ENCODE measurements at places on chromosomes 12 and 14.
A peak's percentile ranks its signal among the peaks of the same experiment; 100 is the strongest.

DNA sequence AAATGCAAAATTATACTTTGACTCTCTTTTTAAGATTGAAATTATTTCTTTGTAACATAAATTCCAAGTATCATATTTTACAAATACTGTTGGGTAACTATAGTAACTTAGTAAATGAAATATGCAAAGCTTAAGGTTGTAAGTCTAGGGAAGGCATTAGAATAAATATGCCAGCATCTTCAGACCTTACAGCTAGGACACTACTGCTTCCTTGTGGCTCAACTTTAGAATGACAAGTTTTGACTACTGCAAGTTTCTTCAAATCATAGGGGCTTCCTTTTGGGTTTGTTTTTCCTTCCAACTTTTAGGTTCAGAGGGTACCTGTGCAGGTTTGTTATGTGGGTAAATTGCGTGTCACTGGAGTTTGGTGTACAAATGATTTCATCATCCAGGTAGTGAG is 17.7 kb upstream of the ANP32D start:
- DNase-seq: peak; percentile 45

DNA sequence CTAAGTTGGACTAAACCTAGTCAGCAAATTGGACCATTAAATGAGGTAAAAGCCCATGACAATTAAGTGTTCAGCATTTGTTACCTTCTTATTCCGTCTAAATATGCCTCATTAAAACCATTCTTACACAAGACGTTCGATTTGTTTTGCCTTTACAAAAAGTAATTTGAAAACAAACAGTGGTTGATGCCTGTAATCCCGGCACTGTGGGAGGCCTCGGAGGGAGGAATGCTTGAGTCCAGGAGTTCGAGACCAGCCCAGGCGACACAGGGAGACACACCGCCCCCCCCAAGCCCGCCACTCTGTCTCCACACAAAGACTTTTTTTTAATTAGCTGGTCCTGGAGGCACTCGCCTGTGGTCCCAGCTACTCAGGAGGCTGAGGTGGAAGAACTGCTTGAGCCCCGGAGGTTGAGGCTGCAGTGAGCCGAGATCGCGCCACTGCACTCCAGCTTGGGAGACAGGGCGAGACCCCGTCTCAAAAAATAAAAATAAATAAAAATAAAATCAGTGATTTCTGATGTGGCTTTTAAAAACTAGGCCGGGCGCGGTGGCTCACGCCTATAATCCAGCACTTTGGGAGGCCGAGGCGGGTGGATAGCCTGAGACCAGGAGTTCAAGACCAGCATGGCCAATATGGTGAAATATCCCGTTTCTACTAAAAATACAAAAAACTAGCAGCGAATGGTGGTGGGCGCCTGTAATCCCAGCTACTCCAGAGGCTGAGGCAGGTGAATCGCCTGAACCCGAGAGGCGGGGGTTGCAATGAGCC is 856 bp upstream of the EIF4B start:
- peak; percentile 20 for DNase-seq

GRCh38 chr12:42631513-42631912 is 42.0 kb upstream of the PRICKLE1 start:
- no peak for DNase-seq

DNA sequence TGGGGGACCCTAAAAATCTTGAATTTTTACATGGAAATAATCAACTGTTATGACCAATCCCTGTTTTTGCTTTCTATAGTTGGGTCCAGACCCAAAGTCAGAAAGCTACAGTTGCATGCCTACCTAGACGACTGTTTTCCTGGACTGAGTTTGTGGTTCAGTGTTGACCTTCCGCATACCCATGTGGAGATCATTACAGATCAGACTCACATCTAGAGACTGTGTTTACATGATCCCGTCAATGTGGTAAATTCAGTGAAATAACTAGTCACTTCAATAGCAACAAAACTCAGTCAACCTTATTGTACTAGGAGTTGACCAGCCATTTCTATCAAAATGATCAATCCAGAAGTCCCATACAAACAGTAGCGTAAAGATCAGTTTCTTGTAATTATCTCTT is 257.6 kb downstream of the EGLN3 start:
- DNase-seq: no peak

- DNase-seq: peak; percentile 89
These were observed at the start of gene PAWR for GRCh38 chr12:79690638-79691510. Gene PAWR, minus strand, starts transcription at chr12:79690964. Its CDS starts 720 bp downstream, at chr12:79690244.

GRCh38 chr12:74337951-74338350 is 199.7 kb upstream of the ATXN7L3B start:
- no peak for DNase-seq

GRCh38 chr14:91284146-91284790 is 39.8 kb upstream of the GPR68 start:
- no peak for DNase-seq

DNA sequence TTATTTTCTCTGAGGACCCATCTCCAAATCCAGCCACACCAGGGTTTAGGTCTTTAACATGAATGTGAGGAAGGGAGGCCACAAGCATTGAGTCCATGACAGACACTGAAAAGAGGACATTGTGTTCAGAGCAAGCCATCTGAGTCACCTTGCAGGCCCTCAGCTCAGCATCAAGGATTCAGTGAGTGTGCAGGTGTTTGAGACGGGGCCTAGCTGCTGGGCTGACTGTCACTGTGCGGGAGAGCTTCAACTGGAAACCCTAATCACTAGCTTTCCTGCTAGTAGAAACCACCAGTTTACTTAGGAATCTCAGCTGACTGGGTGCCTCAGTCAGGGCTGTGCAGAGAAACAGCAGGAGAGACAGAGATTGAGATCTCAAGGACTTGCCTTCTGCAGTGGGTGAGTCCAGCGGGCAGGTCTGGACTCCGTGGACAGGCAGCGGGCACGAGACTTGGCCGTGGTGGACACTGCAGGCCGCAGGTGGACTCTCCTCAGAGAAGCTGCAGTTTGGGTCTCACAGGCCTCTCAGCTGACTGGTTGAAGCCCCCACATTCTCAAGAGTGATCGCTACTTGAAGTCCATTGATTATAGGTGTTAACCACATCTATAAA is 86.1 kb upstream of the DYNC1H1 start:
- DNase-seq: no peak

- DNase-seq: no peak
These were observed 5.2 kb upstream of the TPCN1 start for GRCh38 chr12:113216027-113216426.

DNA sequence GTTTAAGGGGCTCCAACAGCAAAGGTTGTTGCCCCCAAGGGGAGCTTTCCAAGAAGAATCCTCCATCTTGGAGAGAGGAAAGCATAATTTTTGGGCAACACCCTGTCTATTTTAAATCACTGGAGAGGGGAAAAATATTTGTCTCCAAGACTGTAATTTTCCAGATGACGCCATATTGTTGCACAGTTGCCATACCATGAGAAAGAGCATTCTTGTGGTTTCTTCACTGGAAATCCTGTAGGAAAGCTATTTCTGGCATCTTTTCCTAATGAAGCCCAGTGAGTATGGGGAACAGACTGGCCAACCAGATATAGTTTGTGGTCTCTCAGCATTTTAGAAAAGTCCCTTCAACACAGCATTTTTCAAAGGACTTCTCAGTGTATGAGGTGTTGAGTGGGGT is 88.1 kb upstream of the MANSC4 start:
- DNase-seq: no peak

DNA sequence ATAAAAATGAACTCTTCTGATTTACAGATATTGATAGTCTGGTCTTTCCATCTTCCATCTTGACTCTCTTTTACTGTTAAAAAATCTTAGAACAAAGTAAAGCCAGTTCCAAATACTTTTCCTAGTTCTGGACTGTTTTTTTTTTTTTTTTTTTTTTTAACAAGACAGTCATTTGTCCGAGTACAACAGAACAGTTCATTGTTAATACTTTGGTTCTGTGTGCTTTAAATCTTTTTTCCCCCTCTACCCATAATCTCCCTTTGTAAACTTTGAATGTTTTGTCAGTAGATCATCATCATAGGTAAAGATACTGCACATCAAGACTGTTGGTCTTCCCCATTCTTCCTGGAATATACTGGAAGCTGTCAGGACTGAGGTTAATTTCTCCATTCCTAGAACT is 38.0 kb downstream of the ADIPOR2 start:
- no peak for DNase-seq

GRCh38 chr12:100827901-100828520 is 33.4 kb downstream of the ANO4 start:
- peak; percentile 35 for DNase-seq

DNA sequence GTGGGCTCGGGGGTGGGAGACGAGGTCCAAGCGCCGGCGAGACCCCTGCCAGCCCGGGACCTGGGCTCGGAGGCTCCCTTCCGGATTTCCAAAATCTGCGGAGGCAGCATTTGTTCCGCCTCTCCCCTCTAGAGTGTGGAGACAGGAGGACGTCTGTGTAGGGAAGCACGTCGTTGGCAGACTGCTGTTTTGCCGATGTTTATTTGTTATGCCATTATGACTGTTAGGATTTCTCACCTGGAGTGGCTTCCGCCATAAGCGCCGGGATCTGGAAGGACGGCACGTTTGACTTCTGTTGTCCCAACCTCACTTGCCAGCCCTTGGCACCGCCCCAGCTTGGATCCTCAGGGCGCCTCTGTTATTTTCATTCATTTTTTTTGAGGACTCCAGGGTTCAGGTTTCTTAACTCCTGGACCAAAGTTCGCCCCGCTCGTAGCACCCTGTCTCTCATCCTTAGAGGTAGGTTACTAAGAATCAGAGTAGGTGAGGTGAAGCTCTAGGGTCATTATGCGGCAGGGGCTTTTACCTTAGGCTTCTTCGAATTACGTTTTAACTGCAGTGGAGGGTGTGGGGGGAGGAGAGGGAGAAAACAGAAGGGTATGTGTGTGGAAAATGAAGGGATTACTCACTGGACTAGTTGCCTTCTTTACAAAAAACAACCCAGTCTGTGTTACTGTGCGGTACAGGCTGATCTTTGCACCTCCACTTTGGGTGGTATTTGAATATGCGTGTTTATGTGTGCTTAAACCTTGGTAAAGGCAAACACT is 547 bp upstream of the PYGL start:
- DNase-seq: peak; percentile 59

DNA sequence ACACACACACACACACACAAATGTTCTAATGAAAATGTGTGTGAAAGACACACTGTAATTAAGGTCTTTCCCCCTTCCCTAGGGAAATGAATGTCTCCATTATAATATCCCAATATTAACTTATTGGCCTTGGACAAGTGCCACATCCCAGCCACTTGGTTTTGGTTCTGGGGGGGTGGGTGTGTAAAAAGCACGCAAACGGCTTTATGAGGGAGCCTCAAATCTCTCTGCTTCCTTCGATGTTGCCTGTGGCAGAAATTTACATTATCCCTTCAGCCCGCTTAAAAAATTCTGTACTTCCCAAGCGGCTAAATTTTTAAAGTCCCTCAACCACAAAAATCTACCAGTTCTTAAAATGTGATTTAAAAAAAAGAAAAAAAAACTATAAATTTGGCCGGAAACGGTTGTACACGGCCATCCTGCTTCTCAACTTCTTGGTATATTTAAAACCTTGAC is 432 bp downstream of the C14orf93 start:
- no peak for DNase-seq

GRCh38 chr14:60485057-60485597 is 736 bp downstream of the C14orf39 start:
- DNase-seq: no peak

All from Caco-2 (cell line).